ENCODE measurements at places on chromosomes 3 and 15.
A peak's percentile ranks its signal among the peaks of the same experiment; 100 is the strongest.

GRCh38 chr3:31534065-31534425 lies 1.3 kb downstream of the STT3B start:
- DNase-seq = no peak

DNA sequence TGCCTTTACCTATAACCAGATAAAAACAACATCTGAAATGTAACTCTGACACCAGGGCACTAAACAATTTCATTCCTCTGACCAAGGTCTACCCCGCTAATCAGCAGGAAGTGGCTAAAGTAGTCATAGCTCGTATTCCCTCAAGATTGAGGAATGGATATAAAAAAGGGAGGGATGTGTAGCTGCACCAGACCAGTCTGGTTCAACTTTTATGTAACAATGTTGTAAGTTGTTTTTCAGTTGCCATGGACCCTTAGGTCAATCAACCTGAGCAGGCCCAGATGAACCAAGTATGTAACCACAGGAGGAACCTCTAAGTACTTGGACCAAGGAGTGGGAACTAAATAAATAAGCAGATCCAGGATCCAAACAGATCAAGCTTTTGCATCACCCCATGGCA lies 28.4 kb upstream of the IFT57 start:
- DNase-seq = no peak

DNA sequence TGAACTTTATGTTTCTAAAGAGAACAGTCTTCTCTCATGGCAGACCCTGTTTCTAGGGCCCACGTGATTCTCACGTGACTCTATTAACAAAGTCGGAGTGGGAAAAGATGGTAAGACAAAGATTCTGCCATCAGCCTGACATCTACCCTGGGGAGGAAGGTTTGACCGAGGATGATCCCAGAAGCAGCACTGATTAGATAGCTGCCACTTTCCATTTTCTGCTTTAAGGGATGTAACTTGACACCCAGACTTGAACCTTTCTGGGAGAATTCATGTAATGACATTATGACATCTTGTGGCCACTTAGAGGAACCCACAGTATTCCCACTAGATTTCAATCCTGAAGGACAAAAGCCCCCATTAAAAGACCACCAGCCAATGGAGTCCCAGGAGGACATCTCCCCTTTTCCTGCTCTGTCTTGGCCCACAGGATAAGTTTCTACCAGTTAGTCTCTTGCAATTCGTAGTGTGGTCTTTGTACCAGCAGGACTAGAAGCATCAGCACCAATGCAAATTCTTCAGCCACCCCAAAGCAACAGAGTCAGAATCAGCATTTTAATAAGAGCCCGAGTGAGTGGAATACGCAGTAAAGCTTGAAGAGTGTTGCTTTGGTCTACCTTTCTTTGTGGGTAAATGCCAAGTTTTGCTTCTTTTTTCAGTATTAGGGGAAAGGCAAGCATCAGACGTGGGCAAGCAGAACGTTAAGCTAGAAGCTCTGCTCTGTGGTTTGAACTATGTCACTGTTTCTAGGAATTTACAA lies 480.5 kb upstream of the PROK2 start:
- DNase-seq = no peak

- peak; percentile 17 for DNase-seq
Measured at GRCh38 chr3:124834723-124835718, 52.1 kb downstream of the ITGB5 start.

- no peak for DNase-seq
Measured at GRCh38 chr3:112560307-112560706, 1.5 kb downstream of the ATG3 start.

GRCh38 chr15:31974855-31975829 lies 55.2 kb upstream of the CHRNA7 start:
- no peak for DNase-seq

DNA sequence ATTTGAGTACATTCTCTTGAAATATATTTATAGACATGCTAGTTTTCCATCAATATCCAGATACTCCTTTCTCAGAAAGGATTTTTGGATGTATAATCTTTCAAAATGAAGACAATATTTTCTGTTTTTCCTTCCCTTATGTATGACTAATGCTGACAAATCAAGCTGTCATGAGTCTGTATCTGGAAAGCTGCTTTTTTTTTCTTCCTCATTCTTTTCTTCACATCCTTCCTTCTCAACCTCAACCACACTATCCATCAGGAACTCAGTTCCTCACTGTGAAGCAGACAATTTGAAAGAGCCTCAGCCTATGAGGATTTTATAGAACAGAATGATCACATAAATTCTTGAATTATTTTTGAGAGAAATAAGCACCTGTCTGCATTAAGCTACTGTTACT lies 335.9 kb upstream of the EPHA6 start:
- no peak for DNase-seq

DNA sequence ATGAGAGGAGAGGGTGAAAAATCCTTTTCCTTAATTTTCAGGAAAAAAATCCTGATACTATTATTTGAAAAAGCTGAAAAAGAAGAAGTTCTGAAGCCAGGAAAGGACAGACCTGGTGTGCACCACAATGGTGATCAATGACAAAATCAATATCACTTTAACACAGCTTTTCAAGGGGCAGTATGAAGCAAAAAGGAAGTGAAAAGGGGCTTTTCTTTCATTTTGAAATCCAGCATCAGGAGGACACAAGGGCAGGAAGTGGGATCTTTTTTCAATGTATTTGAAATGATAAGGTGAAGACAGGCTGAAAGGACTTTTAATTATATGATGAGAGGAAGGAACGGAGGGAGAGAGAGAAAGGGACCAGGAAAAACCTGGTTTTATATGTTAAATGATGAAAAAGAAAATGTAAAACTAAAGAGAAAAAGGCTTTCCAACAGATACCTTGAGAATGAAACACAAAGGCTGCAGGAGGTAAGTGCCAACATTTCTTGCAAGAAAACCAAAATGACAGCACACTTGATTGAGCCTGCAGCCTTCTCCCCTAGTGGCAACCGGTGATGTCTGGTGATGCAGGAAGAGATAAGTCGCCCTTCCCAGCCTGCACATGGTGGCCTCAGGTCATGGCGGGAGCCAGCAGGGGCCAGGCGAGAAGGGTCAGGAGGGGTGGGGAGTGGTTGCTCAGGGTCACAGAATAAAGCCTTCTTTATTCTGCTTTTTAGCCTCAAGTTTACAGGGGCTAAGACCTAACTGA lies 236.7 kb upstream of the WNT5A start:
- no peak for DNase-seq

GRCh38 chr3:56314842-56315241 lies 153.4 kb downstream of the ERC2 start:
- no peak for DNase-seq

GRCh38 chr15:100807028-100807427 lies 72.6 kb upstream of the ALDH1A3 start:
- no peak for DNase-seq

DNA sequence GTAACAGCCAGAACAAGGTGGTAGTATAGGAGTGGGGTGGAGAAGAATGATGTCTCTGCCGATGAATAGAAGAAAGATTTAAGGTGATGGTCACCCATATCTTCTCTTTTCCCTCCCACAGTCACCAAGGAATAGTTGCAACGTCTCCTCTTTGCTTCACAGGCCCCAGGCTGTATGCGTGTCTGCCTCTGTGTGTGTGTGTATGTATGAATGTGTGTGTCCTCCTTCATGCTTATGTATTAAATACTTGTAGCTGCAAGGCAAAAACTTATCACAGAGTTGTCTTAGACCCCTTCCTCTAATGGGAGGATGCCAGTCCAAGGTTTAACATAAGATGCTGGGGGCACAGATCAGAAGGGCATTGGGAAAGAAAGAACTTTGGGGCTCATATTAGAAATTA lies 19.1 kb upstream of the BNC1 start:
- no peak for DNase-seq

DNA sequence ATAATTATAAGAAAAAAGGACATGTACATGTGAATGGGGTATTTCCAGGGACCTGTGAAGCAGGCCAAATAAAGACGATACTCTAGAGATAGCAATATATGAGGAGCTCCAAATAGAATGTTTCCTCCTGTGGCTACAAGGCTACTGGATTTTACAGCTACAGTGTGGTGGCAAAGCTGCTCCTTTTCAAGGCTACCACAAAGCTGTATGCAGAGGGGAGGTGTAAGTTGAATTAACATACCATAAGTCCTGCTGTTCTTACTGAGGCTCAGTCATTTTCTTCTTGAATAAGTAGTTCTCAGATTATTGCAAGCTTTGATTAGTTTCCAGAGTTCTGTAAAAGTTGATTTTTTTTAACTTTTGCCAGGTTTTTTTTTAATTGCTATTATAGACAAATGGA lies 1184.6 kb upstream of the EPHA6 start:
- DNase-seq = no peak

- no peak for DNase-seq
Measured at GRCh38 chr15:40182358-40183029, 21.6 kb downstream of the BUB1B start.

DNA sequence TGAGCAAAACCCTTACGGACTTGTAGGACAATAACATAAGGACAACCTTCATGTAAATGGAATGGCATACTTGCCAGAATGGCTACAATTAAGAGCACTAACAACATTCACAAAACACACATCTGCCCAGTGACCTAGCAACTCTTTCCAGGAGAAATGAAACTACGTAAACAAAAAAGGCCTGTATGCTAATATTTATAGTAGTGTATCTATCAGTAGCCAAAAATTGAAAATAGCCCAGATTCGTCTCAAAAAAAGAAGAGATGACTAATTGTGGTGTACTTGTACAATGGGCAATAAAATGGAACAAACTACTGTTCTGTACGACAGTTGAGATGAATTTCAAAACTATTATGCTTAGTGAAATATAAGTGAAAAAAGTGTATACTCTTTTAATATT lies 38.4 kb downstream of the CMC1 start:
- no peak for DNase-seq

GRCh38 chr3:4515916-4516579 lies 22.9 kb downstream of the ITPR1 start:
- no peak for DNase-seq

- no peak for DNase-seq
Measured at GRCh38 chr3:151362751-151363174, 21.8 kb downstream of the P2RY12 start.

DNA sequence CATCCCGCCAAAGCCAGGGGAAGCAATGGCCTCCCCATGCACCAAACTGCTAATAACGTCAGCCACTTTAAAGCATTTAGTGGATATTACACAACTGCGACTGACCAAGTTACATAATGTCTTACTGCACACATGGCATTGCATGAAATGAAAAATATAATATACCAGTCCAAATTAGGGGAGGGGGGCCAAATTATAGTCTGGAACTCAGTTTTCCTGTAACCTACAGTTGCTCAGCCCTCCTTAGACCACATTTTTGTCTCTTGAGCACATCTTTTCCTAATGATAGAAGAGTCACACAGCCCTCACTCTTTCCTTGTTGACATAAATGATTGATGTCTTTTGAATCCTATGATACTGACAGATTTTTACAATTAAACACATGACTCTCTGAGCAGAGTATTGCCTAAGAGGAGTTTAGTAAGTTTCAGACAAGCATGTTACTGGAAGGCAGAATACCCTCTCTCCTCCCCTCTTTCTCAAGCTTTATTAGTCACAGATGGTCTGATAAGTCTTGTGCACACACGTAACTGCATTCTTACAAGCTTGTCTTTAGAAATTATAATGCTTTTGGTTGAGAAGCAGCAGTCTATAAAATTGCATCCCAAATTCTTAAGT lies 1.1 kb upstream of the PLD1 start:
- DNase-seq = no peak

DNA sequence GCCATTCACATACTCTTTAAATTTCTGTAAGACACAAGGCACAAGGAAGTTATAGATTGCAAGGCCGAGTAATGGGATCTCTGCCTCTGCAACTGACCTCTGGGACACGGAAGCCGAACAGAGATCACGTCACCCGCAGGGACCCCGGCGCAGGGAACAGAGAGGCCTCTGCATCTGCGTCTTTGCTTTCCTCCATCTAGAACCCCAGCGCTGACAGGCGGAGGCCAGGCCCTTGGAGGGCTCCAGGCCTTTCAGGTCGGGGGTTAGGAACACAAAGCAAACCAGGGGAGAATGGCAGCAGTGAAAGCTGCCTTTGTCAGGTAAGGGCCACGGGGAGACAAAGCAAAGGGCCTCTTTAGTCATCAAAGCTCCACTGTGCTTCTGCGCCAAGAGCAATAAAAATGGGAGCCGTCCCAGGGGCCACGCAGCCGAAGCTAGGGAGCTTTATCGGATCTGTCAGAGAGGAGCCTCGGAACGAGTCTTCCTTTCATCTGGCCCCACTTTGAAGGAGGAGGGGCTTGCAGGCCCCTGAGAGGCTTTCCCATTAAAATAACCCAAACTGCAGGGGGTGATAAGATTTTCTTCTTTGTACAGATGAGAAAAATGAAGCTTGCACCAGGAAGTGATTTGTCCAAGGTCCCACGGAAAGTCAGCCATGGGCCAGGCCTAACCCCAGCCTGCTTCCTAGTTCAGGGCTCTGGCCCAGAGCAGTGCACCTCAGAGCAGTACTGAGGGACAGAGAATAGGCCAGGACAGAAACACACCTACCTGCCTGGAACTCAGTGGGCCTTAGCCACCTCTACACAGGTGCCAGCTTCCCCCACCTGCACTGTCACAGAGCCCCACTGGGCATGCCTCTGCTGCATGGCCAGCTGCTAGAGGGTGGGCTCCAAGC lies 84.4 kb upstream of the RAD18 start:
- no peak for DNase-seq

All from CD4-positive, alpha-beta T cell (primary cell).